ENCODE measurements at places on chromosomes 7 and 10. TPM values are rescaled to one million over a fixed set of nuclear protein-coding genes. Genes with fewer than 3 reads are reported as not detected.

DNA sequence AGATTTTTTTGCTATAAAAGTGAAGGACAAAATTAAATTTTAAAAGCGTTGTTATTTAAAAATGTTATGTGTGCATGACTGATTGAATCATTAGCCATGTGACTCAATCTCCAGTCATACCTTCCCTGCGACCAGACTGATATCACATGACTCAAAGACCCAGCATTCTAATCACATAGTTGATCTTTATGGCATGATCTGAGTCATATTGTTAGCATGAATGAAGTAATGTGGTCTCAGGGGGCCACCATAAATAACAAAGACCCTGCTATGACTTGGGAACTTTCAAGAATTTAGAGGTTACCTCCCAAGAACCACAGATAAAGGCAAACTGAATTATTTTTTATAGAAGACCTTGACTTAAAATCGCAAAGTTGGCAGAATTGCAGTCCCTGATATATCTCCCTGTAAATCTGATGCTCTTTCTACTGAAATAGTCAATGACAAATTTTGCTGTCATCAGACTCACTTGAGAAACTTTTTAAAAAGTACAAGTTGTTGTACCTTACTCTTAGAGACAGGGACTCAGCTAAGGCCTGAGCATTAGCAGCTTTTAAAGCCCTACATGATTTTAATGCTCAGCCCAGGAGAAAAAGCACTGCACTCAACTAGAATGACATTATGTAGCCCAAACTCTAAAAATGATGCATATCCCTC, 717.3 kb downstream of the XPNPEP1 start:
- no peak overlapping the region for H3K27ac ChIP-seq
- no peaks in the 10 kb centered on the region for H3K4me1 ChIP-seq
- DNase-seq = no peak
- H3K4me3 ChIP-seq = no peak overlapping the region

AQP1 gene
- total RNA-seq = not detected

TAS2R38 gene
- not detected for total RNA-seq

CYP3A5 gene
- 1.7 TPM for total RNA-seq

GRCh38 chr10:7913126-7913872, 95.0 kb downstream of the TAF3 start:
- H3K4me1 ChIP-seq = peaks cover 15% of the 10 kb centered on the region
- no peaks in the 10 kb centered on the region for H3K36me3 ChIP-seq
- H3K4me3 ChIP-seq = no peak overlapping the region
- DNase-seq = no peak

DNA sequence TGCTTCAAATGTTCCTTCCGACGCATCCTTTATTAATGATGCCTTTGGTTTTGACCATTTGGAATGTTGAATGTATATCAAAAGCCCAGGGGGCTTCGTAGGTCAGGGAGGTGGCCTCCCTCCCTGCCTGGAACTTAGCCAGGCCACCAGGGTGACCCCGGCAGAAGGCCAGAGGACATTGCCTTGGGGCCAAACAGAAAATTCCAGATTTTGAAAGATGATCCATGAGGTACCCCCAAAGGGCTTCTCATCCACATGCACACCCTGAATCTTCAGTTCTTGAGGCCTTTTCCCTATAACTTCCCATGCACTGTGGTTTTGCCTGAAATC, 171.7 kb downstream of the ADAM12 start:
- no peaks in the 10 kb centered on the region for H3K27me3 ChIP-seq
- no peak for DNase-seq
- no peaks in the 10 kb centered on the region for H3K4me1 ChIP-seq
- no peaks in the 10 kb centered on the region for H3K36me3 ChIP-seq
- H3K4me3 ChIP-seq = no peak overlapping the region

GRCh38 chr7:95589031-95589430, 7.3 kb downstream of the PDK4 start:
- no peak overlapping the region for H3K27ac ChIP-seq
- no peak for DNase-seq
- no peaks in the 10 kb centered on the region for H3K36me3 ChIP-seq

- H3K36me3 ChIP-seq = no peaks in the 10 kb centered on the region
- H3K27me3 ChIP-seq = no peaks in the 10 kb centered on the region
- no peak overlapping the region for H3K4me3 ChIP-seq
- no peak for DNase-seq
Observed at GRCh38 chr7:41661596-41661995, 41.3 kb downstream of the INHBA start.

CHRM2 gene
- not detected for total RNA-seq

HOXA10 gene
- not detected for total RNA-seq

GRCh38 chr7:55211726-55212125, 153.4 kb upstream of the LANCL2 start:
- no peaks in the 10 kb centered on the region for H3K27me3 ChIP-seq
- DNase-seq = no peak
- H3K36me3 ChIP-seq = peaks cover 4% of the 10 kb centered on the region
- peaks cover 10% of the 10 kb centered on the region for H3K4me1 ChIP-seq

- H3K4me3 ChIP-seq = no peak overlapping the region
- no peaks in the 10 kb centered on the region for H3K4me1 ChIP-seq
- peaks cover 2% of the 10 kb centered on the region for H3K36me3 ChIP-seq
- DNase-seq = no peak
- H3K27ac ChIP-seq = no peak overlapping the region
Observed at GRCh38 chr7:92368741-92369140, 78.5 kb upstream of the GATAD1 start.

DNA sequence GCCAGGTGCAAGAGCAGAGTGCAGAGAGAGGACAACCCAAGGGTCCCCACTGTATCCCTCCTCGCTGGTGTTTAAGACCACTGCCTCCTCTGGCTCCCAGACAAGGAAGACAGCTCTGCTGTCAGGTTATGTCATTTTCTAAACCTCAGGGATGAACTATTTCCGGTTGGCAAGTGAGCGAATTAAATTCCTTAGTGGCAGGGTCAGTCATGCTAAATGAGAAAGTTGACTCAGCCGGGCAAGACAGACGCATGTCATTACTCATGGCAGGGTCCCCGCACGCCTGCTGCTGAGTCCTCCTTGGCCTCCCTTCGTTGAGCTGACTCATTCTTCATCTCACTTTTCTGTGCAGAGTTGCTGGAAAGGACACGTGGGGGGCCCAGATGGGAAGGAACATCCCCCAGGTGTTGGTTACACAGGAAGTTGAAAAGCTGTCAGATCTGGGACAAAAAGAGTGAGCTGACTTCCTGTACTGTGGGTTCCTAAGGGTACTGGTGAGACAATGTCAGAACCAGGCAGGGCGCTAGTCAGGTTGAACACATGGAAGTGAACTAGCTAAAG, 47.1 kb upstream of the UCN3 start:
- peak; percentile 19 for DNase-seq
- peaks cover 38% of the 10 kb centered on the region for H3K27me3 ChIP-seq
- no peak overlapping the region for H3K4me3 ChIP-seq
- peaks cover 11% of the 10 kb centered on the region for H3K4me1 ChIP-seq

DNA sequence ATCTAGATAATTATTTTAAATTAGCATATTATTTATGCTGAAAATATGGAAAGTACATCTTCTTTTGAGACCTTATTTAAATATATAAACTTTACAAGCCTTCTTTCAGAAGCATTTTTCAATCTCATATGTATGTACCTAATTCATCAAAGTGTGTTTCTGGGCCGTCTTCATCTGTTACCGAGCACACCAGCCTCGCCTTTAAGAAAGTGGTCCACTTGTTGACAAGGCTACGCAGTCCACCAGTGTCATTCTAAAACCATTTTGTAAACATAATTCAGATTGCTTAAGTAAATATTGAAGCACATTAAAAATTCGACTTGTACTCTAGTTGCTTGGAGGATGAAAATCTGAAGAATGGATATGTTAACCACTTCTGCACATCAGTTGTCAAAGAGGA, 116.3 kb downstream of the SEMA3C start:
- no peak for DNase-seq
- no peak overlapping the region for H3K27ac ChIP-seq
- no peak overlapping the region for H3K4me3 ChIP-seq
- no peaks in the 10 kb centered on the region for H3K36me3 ChIP-seq
- no peaks in the 10 kb centered on the region for H3K27me3 ChIP-seq

- no peak overlapping the region for H3K4me3 ChIP-seq
- H3K4me1 ChIP-seq = no peaks in the 10 kb centered on the region
- no peak for DNase-seq
- H3K27me3 ChIP-seq = peaks cover 32% of the 10 kb centered on the region
- no peaks in the 10 kb centered on the region for H3K36me3 ChIP-seq
Observed at GRCh38 chr7:27843584-27844305, 103.8 kb downstream of the TAX1BP1 start.

GRCh38 chr10:43125274-43125845, 12.9 kb upstream of the CSGALNACT2 start:
- no peak for DNase-seq
- H3K27me3 ChIP-seq = peaks cover 79% of the 10 kb centered on the region
- no peak overlapping the region for H3K27ac ChIP-seq
- H3K36me3 ChIP-seq = no peaks in the 10 kb centered on the region
- H3K4me1 ChIP-seq = no peaks in the 10 kb centered on the region

ITIH2 gene
- total RNA-seq = 1,197 TPM

DNA sequence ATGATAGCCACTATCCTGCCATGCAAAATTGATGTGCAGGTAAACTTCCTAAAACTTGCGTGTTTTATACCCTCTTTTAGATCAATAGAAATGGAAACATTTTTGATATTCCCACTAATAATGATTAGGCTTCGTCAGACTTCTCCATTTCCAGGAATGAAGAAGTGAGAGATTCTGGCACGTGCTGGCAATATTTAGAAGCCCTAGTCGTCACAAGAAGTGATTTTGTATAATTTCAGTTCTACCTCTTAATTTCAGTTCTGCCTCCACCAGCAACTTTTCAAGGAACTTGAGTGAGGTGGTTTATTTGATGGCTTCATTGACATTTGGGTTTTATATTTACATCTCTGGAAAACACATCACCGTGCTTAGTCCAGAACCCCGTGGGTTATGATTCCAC, 61.9 kb downstream of the MRC1 start:
- no peaks in the 10 kb centered on the region for H3K27me3 ChIP-seq
- no peak overlapping the region for H3K4me3 ChIP-seq
- DNase-seq = no peak
- no peaks in the 10 kb centered on the region for H3K4me1 ChIP-seq

- no peaks in the 10 kb centered on the region for H3K36me3 ChIP-seq
- H3K4me3 ChIP-seq = no peak overlapping the region
- peak; percentile 32 for DNase-seq
- H3K4me1 ChIP-seq = peaks cover 21% of the 10 kb centered on the region
Observed at GRCh38 chr10:73931767-73932619, 21.1 kb downstream of the PLAU start.

TMEM236 gene
- not detected for total RNA-seq

DNA sequence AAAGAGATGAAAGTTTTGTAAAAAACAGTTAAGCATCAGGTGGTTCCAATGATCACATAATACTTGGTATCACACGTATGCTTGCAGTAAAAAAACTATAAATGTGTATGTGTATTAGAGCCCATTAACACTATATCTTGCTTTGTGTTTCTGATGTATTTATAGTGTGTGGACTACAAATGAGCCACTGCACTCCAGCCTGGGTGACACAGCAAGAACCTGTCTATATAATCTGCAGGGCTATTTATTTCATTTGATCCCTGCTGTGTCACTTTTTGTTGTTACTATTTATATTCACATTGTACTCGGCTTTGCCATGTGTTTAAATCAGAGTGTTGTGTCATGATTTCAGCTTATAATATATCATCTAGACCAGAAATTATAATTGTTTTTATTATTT, 487.8 kb upstream of the TEX47 start:
- no peaks in the 10 kb centered on the region for H3K36me3 ChIP-seq
- DNase-seq = no peak
- H3K27ac ChIP-seq = no peak overlapping the region
- H3K4me3 ChIP-seq = no peak overlapping the region

DNA sequence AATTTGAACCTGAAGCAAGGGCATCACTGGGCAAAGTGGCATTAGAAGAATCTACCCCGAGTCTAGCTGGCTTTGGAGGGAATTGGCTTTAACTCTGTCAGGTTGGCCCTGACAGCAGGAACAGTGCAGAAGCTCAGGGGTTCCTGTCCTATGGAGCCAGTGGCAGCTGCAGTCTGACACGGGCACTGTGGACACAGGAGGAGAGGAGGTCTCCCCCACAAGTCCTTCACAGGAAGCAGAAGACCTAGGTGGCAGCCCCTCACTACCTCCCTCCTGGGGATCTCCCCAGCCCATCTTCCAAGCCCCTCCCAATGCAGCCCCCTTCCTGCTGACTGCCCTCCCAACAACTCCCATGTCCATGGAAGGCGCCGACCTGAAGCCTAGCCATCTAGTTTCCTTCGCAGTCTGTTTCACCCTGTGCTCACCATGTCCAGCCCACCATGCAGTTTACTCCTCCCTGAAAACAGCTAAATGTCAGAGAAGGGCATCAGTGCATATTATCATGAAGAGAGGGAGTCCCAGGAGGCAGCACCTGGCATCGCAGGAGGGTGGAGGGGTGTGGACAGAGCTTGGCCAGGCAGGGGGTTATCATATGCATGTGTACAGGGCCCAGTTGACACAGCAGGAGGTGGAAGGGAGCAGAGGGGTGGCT, 17.9 kb upstream of the GDF10 start:
- H3K4me3 ChIP-seq = no peak overlapping the region
- no peak overlapping the region for H3K27ac ChIP-seq
- H3K4me1 ChIP-seq = no peaks in the 10 kb centered on the region
- H3K27me3 ChIP-seq = no peaks in the 10 kb centered on the region
- no peak for DNase-seq

GRCh38 chr10:113960617-113961181, 83.0 kb upstream of the ADRB1 start:
- peak overlapping the region; percentile 50 for H3K4me3 ChIP-seq
- no peaks in the 10 kb centered on the region for H3K36me3 ChIP-seq
- peak; percentile 54 for DNase-seq
- peak overlapping the region; percentile 1 for H3K27ac ChIP-seq
- peaks cover 60% of the 10 kb centered on the region for H3K4me1 ChIP-seq

SEMA3D gene
- not detected for total RNA-seq

CARD11 gene
- not detected for total RNA-seq

DNA sequence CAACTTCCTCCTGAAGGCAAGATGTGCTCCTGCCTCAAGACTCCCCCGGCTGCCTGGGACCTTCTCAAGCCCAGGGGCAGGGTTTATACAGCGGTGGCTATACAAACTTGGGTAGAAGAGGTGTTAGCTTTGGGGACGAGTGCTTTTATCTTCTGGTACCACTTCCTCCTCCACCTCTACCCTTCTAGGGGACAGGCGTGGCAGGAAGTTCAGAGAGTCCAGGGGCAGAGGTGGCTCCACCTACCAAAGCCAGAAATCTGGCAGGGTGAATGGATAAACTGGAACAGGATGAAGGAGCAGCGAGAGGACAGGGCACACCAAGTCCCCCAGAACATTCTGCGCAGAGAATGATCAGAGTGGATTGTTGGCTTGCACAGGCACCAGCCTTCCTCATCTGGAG, 24.0 kb upstream of the TM9SF3 start:
- no peak overlapping the region for H3K27ac ChIP-seq
- no peaks in the 10 kb centered on the region for H3K36me3 ChIP-seq

DNA sequence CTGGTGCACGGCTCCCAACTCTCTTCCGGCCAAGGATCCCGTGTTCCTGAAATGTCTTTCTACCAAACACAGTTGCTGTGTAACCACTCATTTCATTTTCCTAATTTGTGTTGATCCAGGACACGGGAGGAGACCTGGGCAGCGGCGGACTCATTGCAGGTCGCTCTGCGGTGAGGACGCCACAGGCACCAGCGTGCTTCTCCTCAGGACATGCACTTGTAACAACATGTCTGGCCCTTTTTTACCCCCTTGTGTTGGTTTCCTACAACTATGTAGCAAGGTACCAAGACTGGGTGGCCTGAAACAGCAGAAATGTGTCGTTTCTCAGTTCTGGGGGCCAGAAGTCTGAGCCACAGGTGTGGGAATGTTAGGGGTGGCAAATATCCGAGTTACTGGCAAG, 18.2 kb downstream of the CALML5 start:
- no peak for DNase-seq
- H3K27me3 ChIP-seq = peaks cover 5% of the 10 kb centered on the region
- H3K36me3 ChIP-seq = no peaks in the 10 kb centered on the region
- H3K27ac ChIP-seq = no peak overlapping the region
- no peak overlapping the region for H3K4me3 ChIP-seq

All from HepG2 (cell line).